ENCODE measurements at places on chromosomes 7 and 10.

DNA sequence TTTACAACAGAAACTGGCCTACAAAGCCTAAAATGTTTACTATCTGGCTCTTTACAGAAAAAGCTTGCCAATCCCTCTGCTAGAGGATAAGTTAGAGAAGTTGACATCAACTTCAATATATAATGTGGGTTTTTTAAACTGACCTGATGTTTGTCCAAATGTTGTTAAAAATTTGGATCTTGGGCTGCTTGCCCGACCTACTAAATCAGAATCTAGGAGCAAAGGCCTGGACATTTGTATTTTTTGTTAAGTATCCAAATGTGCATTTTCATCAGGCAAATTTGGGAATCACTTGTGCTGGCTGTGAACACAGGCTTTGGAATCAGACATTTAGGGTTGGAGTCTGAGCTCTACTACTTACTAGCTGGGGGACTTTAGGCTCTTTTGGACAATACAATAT lies 252.7 kb upstream of the CSTF2T start:
- no peak for DNase-seq

DNA sequence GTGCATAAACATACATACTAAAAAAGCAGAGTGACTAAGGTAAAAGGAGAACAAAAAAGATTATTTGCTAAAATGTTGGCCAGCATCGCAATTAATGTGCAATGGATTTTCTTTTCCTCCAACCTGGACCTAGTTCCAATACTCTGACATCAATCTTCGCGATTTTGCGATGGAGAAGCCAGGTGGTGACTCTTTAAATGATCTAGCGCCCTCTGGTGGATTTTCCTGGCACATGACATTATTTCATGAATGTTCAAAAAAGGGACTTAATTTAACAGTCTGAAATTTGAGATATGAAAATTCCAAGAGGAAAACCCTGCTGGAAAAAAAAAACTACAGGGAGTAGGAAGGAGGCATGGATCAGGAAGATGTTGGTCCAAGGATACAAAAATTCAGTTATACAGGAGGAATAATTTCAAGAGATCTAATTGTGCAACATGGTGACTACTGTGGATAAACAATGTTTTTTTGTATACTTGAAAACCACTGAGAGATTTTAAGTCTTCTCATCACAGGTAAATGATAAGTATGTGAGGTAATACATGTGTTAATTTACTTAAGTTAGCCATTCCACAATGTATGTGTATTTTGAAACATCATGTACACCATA lies 4.3 kb upstream of the KCNMA1 start:
- peak; percentile 55 for DNase-seq

- no peak for DNase-seq
Observed at GRCh38 chr10:77428691-77429395, 208.8 kb downstream of the KCNMA1 start.

DNA sequence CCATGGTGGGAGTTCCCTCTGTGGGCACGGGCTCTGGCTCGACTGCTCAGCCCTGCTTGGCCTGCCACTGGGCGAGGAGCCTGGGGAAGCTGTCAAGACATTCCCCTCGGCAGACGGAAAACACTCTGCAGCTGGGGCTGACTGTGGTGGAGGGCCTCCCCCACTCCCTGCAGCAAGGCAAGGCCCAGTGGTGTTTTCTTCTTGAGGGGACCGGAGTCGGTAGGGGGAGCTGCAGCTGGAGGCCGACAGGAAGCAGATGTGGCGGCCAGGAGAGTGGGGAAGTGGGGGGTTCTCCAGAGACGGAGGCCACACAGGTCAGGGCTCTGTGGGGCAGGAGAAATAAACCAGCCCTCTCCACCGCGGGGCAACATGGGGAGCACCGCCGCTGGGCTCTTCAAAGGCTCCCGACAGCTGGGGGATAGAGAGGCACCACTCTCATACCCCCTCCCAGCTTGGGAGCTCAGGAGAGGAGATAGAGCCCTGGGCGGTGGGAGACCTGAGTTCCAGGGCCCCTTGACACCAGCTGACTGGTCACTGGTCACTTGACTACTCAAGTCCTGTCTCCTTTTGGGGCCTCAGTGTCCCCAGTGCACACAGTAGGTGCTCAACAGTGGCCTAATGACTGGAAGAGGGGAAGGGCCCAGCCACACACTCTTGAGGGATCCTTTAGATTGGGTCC lies 43.4 kb downstream of the PPIF start:
- no peak for DNase-seq

DNA sequence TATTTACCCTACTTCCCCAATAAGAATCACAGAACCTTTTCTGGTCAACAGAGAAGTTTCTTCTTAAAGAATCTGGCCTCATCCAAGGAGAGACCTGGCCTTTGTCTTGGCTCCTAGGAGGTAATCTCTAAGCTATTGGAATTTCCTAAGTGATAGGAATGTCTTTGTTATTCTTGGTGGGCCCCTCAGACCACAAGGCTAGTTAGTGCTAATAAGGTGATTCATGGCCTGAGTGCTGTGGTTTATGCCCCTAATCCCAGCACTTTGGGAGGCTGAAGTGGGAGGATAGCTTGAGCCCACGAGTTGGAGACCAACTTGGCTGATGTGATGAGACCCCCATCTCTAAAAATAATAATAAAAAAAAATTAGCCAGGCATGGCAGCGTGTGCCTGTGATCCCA lies 60.0 kb upstream of the CYP2C18 start:
- DNase-seq = no peak

DNA sequence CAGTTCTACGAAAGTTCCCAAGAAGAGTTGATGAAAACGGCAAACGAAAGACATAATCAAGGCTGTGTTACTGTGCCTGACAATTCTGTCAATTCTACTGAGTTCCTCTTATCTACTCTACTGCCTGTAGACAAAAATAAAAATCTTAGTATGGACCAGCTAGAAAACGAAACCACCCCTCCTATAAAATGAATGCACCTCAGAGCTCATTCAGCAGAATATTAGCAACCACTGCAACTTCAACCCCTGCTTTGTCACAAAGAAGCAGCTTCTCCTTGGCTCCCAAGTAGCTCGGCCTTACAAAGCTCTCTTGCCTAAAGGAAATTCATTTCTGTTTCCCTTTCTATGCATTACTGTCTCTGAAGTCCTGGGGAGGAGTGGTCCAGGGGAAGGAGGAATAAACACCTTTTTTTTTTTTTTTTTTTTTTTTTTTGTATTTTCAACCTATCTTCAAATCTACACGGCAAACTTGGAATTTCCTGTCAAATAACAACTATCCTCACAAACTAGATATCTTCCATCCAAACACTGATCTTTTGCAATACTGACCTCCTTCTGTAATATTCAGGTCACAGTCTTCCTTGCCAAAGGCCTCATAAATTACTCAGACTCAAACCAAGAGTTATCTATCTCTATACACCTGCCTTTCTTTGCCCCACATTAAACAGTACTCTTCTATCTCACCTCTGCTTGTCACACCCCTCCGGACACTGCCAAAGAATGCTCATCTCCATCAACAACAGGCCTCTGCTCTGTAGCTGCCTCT lies 74.3 kb downstream of the GLI3 start:
- DNase-seq = no peak

DNA sequence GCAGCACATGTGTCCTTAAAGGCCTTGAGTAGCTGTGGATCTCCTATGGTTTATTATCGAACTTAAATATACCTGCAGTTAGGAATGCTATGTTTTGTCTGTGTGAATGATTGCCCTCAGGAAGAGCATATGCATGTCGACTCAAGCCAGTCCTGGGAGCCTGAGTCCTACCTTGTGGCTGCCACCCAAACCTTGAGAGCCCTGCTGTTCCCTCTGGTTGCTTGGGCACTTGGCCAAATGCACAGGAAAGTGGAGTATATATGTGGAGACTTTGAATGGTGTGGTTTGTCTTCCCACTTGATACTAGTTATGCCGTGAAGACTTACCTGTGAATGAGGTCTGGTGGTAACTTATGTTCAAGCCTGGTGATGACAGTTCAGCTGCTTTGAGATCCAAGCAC lies 409.8 kb downstream of the LRMDA start:
- no peak for DNase-seq

DNA sequence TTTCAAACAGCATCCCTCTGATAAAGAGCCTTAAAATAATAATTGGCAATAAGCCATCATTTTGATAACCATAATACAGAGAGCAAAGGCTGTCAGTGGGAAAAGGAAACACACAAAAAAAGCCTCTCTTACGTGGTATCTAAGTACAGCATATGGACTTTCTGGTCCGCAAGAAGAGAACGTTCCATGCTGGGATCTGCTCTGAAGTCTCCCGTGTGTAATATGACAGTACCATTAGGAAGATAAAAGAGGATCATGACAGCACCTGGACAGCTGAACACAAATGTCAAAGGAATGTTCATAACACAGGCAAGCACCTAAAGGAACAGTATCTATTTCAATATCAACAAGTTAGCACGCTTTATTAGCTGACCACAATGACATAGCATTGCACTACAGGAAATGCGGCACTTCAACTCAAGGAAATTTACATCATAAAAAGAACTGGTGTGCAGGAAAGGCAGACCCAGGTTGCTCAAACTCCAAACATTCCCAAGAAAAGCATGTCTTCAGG lies 9.9 kb downstream of the DCLRE1A start:
- DNase-seq = no peak

GRCh38 chr10:43774234-43774769 lies 125.6 kb upstream of the ZNF32 start:
- DNase-seq = no peak

- DNase-seq = no peak
Observed at GRCh38 chr10:50968386-50969091, 83.1 kb upstream of the A1CF start.

- no peak for DNase-seq
Observed at GRCh38 chr10:43971306-43971705, 322.6 kb upstream of the ZNF32 start.

GRCh38 chr7:66047426-66047825 lies 28.2 kb upstream of the ASL start:
- DNase-seq = no peak

DNA sequence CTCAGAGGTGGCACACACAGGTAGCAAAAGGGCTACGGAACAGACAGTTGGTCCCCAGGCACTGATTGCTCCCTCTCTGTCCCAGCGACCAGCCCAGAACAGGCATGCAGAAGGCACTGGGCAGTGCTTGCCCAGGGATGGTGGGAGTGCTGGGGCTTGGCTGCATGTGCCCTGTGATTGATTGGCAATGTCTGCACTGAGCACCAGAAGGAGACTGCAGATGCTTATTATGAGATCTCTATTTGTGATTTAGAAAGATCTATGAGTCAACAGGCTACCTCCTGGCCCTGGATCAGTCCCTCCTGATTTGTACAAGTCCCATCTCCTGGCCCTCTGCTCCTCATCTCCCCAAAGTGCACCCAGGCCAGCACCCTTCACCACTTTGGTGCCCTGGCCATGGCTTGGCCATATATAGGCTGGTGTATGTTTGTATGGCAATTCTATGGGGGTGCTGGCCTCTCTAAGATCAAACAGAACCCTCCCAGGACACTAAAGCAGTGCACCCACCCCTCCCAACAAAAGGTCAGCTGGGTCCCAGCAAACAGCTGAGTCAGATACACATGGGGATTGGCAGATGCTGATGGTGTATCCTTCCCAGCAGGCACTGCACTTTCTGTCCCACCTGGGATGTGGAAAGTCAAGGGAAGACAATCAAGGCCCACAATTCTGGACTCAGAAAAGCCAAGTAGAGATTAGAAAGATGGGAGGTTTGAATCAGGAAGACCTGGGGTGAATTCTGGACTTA lies 30.9 kb downstream of the CAMK2B start:
- no peak for DNase-seq

GRCh38 chr7:138649506-138649905 lies 51.7 kb downstream of the SVOPL start:
- DNase-seq = no peak

DNA sequence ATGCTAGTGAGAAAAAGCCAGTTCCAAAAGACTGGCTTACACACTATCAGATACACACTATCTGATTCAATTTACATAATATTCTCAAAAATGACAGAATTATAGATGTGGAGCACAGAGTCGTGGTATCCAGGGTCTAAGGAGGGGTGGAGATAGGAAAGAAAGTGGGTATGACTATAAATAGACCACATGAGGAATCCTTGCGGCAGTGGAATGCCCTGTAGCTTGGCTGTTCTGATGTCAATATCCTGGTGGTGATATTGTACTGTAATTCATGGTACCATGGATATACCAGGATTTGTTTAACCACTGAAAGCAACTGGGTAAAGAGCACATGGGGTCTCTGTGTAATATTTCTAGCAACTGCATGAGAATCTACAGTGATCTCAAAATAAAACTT lies 67.7 kb upstream of the TMEM72 start:
- no peak for DNase-seq

- no peak for DNase-seq
Observed at GRCh38 chr7:28748933-28749584, 209.1 kb downstream of the TRIL start.

DNA sequence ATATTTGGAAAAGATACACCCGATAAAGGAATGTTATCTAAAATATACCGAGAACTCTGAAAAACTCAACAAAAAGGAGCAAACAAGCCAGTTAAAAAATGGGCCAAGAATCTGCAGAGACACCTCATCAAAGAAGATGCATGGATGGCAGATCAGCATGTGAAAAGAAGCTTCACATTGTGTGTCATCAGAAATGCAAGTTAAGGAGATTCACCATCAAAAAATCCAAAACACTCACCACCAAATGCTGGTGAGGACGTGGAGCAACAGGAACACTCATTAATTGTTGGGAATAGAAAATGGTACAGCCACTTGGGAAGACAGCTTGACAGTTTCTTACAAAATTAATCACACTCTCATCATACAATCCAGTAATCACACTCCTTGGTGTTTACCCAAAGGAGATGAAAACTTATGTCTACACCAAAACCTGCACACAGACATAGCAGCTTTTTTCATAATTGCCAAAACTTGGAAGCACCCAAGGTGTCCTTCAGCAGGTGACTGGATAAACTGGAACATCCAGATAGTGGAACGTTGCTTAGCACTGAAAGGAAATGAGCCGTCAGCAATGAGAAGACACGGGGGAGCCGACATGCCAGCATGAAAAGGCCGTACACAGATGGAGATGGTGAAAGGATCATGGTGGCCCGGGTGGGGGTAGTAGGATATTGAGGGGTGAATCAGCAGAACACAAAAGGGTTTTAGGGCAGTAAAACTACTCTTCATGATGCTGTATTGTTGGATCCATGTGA lies 27.9 kb upstream of the PWWP2B start:
- DNase-seq = no peak

DNA sequence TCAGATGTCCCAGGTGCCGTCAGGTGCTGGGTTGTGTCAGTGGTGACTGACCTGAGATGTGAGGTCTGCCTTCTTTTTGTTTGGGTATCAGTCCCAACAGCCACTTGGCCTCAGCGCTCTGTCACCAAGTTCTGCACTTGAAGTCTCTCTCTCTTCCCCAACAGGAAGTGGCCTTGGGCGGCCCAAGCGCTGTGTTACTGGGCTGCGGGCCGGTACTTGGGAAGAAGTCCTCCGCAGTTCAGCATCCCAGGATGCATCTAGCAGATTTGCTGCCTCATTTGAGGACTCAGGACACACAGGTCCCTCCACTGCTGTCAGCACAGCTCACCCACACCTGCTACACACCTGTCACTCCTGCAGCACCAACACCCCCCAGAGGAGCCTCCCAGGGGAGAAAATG lies 40.1 kb downstream of the LYZL2 start:
- DNase-seq = no peak

GRCh38 chr7:16431646-16432424 lies 10.5 kb upstream of the CRPPA start:
- no peak for DNase-seq

- DNase-seq = no peak
Observed at GRCh38 chr10:77867124-77867719, 59.3 kb downstream of the DLG5 start.

GRCh38 chr7:50591480-50592438 lies 26.6 kb upstream of the DDC start:
- DNase-seq = no peak

GRCh38 chr7:94975336-94975735 lies 67.9 kb downstream of the PPP1R9A start:
- DNase-seq = no peak

Data from left renal cortex interstitium (tissue), 4 donors.